ENCODE measurements at places on chromosomes 12 and 14.

DNA sequence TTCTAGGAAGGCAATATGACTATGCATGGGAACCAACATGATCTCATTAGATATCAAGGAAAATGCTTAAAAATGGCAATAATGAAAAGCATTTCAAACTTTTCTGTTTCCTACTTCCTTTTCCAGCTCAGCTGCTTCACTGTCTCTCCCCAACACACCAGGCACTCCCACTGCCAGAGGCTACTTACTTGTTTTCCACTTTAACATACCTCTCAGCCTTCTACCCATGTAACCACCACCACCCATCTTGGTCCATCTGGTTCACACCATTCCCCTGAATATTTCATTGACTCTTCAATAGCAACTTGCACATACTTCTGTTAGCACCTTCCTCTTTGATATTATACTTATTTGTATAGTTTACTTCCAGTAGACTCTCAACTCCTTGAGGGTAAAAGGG lies 168.3 kb upstream of the NPAS3 start:
- DNase-seq: no peak

DNA sequence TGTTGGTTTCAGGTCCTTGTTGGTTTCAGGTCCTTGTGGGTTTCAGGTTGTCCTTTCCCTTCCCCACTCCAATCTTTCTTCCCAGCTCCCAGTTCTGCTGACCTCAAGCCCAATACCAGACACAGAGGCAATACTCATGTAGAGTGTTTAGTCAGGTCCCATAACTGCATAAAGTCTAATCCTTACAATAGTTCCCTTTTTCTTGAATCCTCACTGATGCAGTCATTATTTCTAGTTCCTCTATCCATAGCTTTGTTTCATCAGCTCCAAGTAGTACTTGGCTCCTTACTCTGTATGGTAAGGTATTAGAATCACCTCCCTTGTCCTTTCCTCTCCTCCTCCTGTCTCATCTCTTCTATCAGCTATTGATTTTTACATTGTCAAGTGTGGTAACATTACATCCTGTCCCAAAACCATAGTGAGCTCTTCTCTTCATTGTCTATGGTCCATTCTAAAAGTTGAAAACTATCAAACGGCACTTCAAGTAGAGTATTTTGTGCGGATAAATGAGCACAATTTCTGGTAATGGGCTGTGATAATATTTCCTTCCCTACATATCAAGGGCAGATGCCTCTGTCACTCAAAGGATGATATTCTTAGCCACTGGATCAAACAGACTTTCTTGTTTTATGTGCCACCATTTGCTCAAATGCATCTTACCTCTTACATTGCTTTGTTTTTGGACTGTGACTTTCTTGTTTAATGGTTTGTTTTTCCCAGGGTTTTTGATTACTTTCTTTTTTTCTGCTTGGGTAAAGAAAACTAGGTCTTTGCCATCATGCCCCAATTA lies 57.2 kb upstream of the JDP2 start:
- no peak for DNase-seq

DNA sequence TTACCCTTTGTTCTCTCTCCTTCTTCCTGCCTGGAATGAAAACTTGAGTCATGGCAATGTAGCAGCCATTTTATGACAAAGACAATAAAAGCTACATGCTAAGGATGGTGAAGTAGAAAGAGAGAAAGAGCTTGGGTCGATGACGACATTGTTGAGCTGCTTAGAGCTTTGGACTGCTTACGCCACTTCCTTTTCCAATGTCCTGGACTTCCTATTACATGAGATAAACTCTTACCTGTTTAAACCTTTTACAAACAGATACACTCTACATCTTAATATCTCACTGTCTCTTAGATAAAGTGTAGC lies 70.1 kb downstream of the PEBP1 start:
- DNase-seq: no peak

DNA sequence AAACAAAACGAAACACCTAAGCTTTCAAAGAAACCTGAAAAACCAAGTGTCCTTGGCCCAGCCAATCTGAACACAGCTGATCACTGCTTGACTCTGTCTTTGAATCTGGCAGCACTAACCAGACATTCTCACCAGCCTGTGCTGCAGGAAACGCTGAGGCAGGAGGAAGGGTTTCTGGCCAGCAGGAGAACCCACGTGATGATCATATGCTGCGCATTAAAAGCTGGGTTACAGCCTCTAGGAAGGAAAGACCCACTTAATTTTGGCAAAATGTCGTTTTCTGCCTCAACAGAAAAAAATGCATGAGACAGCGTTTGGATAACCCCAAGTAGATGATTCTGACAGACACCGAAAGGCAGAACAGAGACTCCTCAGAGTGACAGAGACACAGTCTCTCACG lies 9.8 kb downstream of the APPL2 start:
- no peak for DNase-seq

DNA sequence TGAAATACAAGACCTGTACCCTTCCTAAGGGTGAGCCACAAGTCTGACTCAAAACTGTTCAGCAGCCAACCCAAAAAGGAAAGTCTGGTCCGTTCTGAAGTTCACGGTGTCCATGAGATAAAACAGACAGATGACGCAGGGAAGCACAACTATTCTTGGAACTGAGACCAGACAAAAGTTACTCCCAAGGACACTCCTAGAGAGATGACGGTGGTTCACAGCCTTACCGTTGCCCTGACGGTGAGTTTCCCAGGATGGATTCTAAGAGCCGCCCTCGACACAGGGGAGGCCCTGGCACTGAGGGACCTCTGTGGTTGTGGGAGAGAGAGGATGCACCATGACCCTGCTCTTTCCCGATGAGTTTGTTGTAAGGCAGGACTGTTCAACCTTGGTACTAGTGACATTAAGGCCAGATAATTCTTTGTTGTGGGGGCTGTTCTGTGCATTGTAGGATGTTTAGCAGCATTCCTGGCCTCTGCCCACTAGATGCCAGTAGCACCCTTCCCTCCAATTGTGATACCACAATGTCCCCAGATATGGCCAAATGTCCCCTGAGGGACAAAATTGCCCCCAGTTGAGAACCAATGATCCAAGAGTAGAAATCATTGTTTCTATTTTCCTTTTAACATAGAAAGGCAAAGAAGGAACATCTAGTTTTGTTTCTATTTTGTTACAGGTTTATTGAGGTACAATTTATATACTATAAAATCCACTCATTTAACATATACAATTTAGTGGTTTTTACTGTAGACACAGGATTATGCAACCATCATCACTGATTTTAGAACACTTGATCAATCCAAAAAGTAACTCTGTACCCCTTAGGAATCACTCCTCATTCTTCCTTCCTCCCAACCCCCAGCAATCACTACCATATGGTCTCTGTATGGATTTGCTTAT lies 23.0 kb downstream of the OR10P1 start:
- no peak for DNase-seq

- no peak for DNase-seq
Observed at GRCh38 chr12:32885831-32886230, 10.7 kb downstream of the PKP2 start.

Measured in NCI-H1092 (cell line).